Activated naive CD8-positive, alpha-beta T cell treated with anti-CD3 and anti-CD28 coated beads for 36 hours (primary cell): ENCODE measurements at places on chromosomes 4 and X.

- no peaks in the 10 kb centered on the region for H3K27me3 ChIP-seq
- no peaks in the 10 kb centered on the region for H3K36me3 ChIP-seq
- no peak overlapping the region for H3K27ac ChIP-seq
Observed at GRCh38 chr4:100246697-100247096, 56.4 kb upstream of the DDIT4L start.

DNA sequence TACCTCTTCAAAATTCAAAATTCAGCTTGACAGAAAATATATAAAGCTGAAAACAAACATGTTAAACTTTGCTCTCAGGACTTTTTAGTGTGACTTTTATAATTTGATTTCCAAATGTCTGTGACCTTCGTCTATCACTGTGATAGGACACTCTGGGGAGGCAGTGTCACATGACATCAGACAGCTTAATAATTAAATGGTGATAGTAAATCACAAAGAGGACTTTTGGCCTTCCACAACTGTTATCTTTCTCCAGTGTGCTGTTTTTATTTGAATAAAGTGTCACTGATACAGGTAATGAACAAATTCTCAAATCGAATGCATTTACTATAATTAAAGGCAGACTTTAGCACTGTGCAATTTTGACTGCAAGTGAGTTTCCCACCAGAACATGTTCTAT is 83.1 kb downstream of the MID1 start:
- H3K27ac ChIP-seq: no peak overlapping the region
- H3K4me3 ChIP-seq: no peak overlapping the region
- H3K36me3 ChIP-seq: no peaks in the 10 kb centered on the region
- DNase-seq: no peak

GRCh38 chr4:155207534-155208257 is 740 bp upstream of the NPY2R start:
- H3K36me3 ChIP-seq: no peaks in the 10 kb centered on the region
- no peak for DNase-seq
- H3K4me3 ChIP-seq: no peak overlapping the region
- H3K27me3 ChIP-seq: peaks cover 49% of the 10 kb centered on the region

GRCh38 chrX:10169175-10169574 is 12.4 kb downstream of the CLCN4 start:
- peaks cover 7% of the 10 kb centered on the region for H3K27me3 ChIP-seq
- peaks cover 11% of the 10 kb centered on the region for H3K4me1 ChIP-seq
- DNase-seq: no peak

DNA sequence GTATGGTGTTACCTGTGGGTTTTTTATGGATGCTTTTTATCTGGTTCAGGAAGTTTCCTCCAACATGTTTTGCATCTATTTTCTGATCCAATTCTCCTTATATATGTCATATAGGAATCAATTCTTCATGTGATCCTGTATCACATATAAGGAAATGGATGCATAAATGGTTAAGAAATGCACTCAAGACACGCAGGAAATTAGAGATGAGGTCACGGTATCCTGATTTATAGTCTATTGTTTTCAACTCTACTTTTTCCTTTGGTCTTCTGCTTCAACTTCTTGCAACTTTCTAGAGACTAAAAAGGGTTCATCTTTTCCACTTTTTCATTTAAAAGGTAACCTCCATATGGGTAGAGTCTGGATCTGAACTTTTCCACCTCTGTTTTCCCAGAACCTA is 33.6 kb upstream of the IL13RA1 start:
- peaks cover 5% of the 10 kb centered on the region for H3K4me1 ChIP-seq
- DNase-seq: no peak
- peaks cover 7% of the 10 kb centered on the region for H3K36me3 ChIP-seq
- H3K27ac ChIP-seq: no peak overlapping the region

GRCh38 chr4:151960449-151961230 is 199.8 kb upstream of the GATB start:
- no peaks in the 10 kb centered on the region for H3K36me3 ChIP-seq
- no peak overlapping the region for H3K27ac ChIP-seq

DNA sequence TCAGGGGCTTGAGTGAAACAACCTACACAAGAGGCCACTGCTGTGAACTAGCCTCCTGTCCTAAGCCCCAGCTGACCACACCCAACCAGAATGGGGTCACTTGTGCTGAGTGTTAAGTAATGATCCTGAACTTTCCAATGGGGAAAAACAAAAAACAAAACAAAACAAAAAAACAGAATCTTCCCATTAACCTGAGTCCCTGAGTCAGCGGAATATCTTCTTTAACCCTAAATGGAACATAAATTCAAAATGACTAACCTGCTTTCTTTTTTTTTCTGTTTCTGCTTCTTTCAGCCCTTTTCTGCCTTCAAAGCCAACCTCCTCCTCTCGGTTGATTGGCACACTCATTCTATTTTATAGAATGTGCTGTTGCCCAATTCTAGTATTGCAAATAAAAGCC is 31.2 kb upstream of the MAGEA8 start:
- H3K27me3 ChIP-seq: no peaks in the 10 kb centered on the region
- no peak overlapping the region for H3K27ac ChIP-seq
- peaks cover 2% of the 10 kb centered on the region for H3K4me1 ChIP-seq
- no peaks in the 10 kb centered on the region for H3K36me3 ChIP-seq
- no peak overlapping the region for H3K4me3 ChIP-seq

DNA sequence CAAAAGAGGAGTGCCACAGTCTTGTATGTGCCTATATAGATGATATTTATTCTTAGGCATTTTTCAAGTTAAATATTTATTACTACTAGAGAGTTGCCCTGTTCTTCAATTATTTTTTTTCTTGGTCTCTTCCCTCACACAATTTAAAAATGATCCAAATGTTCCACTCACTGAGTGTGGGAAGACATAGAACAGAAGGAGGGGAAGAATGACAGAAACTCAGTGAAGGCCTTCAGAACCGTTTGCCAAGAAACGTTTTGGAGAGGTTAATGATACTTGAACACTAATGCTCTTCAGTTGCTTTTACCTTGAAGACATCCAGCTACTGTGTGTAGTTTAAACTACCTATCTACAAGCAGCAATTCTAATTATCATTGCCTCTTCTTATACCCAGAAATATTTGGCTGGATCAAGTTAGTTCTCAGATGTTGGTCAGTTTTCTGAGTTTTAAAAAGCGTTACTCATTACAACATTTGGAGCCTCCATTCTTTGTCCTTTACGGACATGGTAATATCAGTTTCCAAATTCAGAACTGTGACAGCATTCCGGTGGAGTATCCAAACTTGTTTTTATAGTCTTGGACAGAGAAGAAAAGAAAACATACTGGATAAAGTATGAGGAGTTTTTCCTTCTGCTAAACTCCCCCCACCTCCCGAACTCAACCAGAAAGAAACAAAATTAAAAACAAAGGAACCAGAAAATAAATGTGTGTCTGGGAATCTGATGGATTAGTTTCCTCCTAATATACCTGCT is 389.7 kb downstream of the SPRY1 start:
- no peaks in the 10 kb centered on the region for H3K36me3 ChIP-seq
- H3K27ac ChIP-seq: no peak overlapping the region
- H3K4me3 ChIP-seq: no peak overlapping the region
- no peaks in the 10 kb centered on the region for H3K4me1 ChIP-seq

DNA sequence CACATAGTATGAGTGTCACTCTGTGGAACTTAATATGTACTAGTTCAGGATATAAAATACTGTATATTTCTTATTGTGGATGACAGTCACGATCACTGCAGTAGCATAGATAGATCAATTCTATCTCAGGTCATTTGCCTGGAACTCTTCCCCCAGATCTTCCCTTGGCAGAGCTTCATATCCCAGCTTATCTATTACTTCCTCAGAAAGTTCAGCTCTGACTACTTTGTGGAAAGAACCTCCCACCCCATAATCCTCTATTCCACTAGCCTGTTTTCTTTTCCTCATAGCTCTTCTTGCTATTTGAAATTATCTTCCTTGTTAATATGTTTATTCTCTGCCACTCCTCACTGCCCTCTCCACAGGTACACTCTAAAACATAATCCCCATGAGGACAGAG is 10.9 kb downstream of the FAM241A start:
- no peak overlapping the region for H3K4me3 ChIP-seq

DNA sequence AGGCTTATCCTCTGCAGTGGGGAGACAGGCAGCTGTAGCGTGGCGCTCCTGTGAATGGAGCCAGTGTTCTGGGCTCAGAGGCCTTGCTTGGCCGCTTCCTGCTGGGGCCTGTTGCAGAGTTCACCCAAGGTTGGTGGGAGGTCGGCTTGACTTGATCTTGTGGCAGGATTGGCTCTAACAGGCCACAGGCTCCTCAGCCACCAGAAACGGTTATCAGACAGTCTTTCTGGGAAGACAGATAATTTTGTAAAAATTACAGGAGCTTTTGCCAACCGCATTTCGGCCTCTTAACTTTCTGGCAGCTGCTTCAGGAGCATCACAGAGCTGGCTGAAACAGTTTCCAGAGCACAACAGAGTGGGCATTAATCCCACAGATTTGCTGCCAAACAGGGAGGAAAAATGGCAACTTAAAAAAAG is 66.4 kb downstream of the DIPK2B start:
- no peaks in the 10 kb centered on the region for H3K27me3 ChIP-seq
- no peak overlapping the region for H3K27ac ChIP-seq
- peaks cover 1% of the 10 kb centered on the region for H3K36me3 ChIP-seq
- no peak overlapping the region for H3K4me3 ChIP-seq
- no peak for DNase-seq

DNA sequence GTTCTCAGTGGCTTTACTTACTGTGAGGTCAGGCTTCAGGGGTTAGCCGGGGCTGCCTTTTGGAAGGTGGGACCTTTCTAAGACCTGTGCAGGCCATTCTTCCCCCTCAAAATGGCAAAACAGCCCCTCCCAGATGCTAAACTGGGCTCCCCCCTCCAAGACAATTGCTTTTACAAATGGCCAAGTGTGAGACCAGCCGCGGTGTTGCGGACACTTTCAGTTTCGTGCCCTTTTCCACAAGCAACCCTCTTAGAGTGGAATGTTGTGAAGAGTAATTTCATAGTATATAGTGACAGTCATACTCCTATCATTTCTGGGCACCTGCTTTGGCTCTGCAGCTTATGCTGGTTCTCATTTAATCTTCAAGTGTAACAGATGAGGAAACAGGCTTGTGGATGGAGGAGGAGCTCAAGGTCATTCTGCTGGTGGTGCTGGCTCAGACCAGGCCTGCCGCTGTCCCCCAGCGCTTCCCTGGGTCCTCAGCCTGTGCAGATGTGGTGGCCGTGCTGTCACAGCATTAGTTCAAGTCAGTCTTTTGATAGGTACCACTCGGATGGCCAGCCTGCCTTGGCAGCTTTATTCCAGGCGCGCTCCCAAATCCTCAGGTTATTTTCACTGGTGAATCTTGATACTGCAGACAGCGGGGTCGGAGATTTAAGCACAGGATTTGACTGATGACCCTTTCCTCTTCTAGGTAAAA is 55.0 kb upstream of the TADA2B start:
- H3K27ac ChIP-seq: peak overlapping the region; percentile 91
- no peak for DNase-seq
- H3K4me3 ChIP-seq: peak overlapping the region; percentile 95
- peaks cover 73% of the 10 kb centered on the region for H3K4me1 ChIP-seq
- no peaks in the 10 kb centered on the region for H3K27me3 ChIP-seq
- H3K36me3 ChIP-seq: peaks cover 3% of the 10 kb centered on the region

- H3K4me1 ChIP-seq: peaks cover 18% of the 10 kb centered on the region
- no peak overlapping the region for H3K4me3 ChIP-seq
- no peaks in the 10 kb centered on the region for H3K27me3 ChIP-seq
- DNase-seq: peak; percentile 6
- H3K36me3 ChIP-seq: peaks cover 14% of the 10 kb centered on the region
- H3K27ac ChIP-seq: no peak overlapping the region
Observed at GRCh38 chrX:102627640-102628039, 23.6 kb upstream of the GPRASP1 start.

GRCh38 chrX:31293409-31293808 is 221.6 kb upstream of the FTHL17 start:
- H3K27me3 ChIP-seq: no peaks in the 10 kb centered on the region
- no peak overlapping the region for H3K27ac ChIP-seq
- H3K36me3 ChIP-seq: no peaks in the 10 kb centered on the region
- no peak for DNase-seq

DNA sequence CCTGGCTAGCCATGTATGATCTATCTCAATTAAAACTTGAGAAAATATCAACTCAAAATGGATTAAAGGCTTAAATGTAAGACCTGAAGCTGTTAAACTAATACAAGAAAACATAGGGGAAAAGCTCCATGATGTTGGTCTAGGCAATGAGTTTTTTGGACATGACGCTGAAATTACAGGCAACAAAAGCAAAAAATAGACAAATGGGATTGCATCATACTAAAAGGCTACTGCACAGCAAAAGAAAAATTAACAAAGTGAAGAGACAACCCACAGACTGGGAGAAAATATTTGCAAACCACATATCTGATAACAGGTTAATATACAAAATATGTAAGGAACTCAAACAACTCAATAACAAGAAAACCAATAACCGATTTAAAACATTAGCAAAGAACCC is 8.4 kb downstream of the GC start:
- H3K27ac ChIP-seq: no peak overlapping the region
- no peaks in the 10 kb centered on the region for H3K36me3 ChIP-seq

- H3K27me3 ChIP-seq: peaks cover 67% of the 10 kb centered on the region
- DNase-seq: no peak
- H3K4me3 ChIP-seq: no peak overlapping the region
- H3K36me3 ChIP-seq: peaks cover 5% of the 10 kb centered on the region
Observed at GRCh38 chr4:42401171-42401570, 3.9 kb downstream of the SHISA3 start.

DNA sequence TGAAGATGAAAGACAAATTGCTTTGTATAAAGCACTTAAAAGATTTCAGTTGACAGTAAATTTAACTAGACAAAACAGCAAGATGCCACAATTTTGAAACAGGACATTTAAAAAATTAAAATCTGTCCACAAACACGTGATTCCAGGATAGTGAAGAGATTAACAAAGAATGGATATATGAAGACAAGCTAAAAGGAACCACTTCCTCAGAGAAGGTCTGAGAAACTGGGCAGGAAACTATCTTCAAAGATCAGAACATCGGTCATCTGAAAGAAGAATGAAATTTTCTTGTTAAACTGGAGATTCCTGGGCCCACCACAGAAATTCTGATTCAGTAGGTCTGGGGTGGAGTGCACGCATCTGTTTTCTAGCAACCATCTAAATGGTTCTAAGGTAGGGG is 1.4 kb downstream of the RWDD4 start:
- H3K4me1 ChIP-seq: peaks cover 32% of the 10 kb centered on the region
- no peak for DNase-seq

DNA sequence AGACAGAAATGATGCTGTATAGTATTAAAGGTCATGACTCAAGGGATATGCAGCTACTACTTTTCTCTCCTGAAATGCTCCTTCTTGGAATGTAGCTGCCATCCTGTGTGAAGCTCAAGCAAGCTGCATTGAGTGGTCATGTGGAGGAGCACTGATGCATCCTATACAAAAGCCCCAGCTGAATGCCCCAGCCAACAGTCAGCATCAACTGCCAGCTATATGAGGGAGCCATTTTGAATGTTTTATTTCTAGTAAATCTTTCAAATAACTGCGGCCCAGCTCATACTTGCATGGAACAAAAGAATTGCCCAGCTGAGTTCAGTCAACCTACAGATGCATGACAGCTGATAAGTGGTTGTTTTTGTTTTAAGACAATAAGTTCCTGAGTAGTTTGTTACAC is 165.0 kb upstream of the GEMIN8 start:
- no peak overlapping the region for H3K27ac ChIP-seq
- no peaks in the 10 kb centered on the region for H3K36me3 ChIP-seq
- no peak overlapping the region for H3K4me3 ChIP-seq
- H3K4me1 ChIP-seq: no peaks in the 10 kb centered on the region
- DNase-seq: no peak

- H3K27me3 ChIP-seq: no peaks in the 10 kb centered on the region
- peaks cover 26% of the 10 kb centered on the region for H3K4me1 ChIP-seq
- no peaks in the 10 kb centered on the region for H3K36me3 ChIP-seq
- peak overlapping the region; percentile 39 for H3K27ac ChIP-seq
Observed at GRCh38 chr4:37765741-37766140, 60.7 kb upstream of the PGM2 start.
